ENCODE measurements at places on chromosomes 1 and 21.

GRCh38 chr21:29299046-29299915, 559 bp downstream of the BACH1 start:
- DNase-seq = peak; percentile 70

- no peak for DNase-seq
Measured at GRCh38 chr1:226123212-226123560, 60.7 kb downstream of the H3-3A start.

DNA sequence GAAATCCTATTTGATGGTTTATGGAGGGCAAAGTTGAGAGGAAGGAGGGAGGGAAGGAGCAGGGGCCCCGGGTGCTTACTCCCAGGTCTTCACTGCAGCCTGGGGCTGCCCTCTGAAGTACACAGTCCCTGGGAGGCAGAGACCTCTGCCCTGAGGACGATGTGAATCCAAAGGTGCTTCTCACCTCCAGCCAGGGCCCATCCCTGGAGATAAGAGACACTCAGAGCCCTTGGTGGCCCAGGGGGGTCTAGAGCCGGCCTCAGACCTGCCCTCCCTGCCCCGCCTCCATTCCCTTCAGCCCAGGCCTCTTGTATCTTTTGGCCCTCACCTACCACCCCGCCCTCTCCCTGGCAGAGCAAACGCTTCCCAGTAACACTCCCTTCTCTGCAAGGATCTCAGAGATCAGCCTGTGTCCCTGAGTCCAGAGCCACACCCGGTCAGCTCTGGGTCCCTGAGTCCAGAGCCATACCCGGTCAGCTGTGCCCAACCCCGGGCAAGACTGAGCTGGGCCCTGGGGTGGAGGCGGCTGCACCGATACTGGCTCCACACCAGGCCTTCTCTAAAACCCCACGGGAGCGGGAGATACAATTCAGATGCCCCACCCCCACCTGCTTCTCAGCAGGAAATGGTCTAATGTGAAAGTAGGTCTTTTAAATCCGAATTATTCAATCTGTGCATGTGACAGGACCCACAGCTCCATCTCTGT, 3.6 kb upstream of the GNB1 start:
- DNase-seq = no peak

DNA sequence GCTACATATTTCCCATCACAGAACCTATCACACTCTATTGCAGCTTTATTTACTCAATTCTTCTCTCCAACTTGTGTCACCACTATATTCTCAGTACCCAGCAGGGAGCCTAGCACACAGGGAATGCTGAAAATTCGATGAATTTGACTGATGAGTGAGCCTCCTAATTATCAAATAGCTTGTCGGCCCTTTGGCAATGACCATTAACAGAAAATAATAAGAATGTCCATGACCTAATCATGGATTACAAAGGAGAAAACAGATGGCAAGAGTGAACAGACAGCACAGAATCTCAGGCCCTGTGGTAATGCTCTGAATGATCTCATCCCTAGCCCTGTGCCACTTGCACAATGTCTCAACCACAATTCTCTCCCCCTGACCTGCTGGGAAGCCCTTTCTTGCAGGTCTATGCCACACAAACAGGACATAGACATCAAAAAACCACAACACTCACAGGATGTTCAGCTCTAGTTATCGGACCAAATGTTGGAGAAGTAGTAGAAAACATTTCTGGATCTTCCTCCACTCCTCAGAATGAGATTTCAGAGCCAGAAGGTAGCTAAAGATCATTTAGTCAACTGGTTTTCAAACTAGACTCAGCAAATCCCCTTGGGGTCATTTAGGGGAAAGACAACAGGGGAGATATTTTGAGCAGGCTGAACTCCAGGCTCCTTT, 68.4 kb downstream of the LUZP1 start:
- DNase-seq = peak; percentile 15

DNA sequence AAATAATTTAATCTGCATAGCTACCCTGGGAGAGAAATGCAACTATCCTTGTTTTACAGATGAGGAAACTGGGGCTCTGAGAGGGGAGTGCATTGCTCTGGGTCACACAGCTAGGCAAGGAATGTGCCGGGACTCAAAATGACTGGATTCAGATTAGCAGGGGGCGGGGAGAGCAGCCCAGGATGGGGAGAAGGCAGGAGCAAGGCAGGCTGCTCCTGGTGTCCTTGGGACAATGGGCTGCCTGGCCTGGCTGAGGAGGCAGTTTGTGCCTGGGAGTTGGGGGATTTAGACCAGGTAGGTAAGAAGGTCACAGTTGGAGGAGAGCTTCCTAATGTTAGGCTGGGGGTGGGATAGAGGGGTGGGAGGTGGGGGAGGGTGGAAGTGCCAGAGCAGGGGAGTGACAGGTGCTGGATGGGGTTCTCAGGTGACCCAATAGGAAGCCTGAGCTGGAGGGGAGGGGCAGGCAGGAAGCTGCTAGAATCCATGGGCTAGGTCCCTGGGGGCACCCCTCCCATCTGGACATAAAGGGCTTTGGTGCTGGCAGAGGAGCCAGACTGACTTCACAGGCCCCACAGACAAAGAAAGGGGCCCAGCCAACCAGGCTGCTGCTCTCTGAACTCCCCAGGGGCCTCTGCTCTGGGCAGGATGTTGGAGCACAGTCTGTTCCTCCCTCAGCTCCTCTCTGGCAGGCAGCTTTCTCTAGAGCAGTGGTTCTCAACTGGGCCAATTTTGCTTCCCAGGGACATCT, 29.0 kb downstream of the TRIM62 start:
- DNase-seq = no peak

- no peak for DNase-seq
Measured at GRCh38 chr21:25359724-25360123, 247.6 kb downstream of the MRPL39 start.

GRCh38 chr1:188670837-188671236, 1806.8 kb downstream of the BRINP3 start:
- DNase-seq = no peak

DNA sequence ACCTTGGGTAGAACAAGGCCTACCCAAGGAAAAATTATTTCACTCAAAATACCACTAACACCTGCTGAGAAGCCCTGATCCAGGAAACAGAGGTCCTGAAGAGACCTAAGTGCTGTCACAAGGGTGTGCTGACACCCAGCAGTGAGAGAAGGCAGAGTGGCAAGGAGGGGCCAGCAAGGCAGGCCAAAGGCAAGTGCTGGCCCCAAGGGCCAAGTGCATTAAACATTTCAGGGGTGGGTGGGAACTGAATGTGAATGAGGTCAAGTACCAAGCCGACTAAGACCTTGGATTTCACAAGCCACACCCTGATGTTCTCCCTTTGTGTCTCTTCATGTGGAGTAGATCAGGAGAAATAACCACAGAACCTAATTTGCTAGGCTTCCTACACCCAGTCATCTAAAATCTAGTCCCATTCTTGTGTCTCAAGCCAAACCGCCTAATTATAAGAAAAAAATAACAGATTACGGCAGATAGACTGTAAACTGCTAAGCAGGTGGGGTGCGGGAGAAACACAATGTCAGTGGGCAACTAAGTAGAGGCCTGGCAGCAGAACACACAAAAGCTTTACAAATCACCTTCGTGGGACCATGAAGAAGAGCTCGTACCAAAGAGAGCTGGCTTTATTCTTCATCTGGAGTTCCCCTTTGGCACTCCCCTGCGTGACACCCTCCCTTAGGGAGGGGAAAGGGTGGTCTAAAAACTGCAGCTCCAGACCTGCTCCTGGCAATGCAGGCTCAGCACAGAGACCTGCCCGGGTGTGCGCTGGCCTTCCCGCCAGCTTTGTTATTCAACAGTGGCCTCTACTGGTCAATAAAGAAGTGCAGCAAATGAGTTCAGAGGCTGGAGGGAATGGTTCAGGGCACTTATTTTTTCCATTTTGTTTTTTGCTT, 8.7 kb downstream of the UBE2G2 start:
- no peak for DNase-seq

- no peak for DNase-seq
Measured at GRCh38 chr1:198902655-198903054, 263.8 kb downstream of the PTPRC start.

GRCh38 chr1:193685986-193686385, 499.6 kb upstream of the B3GALT2 start:
- no peak for DNase-seq

DNA sequence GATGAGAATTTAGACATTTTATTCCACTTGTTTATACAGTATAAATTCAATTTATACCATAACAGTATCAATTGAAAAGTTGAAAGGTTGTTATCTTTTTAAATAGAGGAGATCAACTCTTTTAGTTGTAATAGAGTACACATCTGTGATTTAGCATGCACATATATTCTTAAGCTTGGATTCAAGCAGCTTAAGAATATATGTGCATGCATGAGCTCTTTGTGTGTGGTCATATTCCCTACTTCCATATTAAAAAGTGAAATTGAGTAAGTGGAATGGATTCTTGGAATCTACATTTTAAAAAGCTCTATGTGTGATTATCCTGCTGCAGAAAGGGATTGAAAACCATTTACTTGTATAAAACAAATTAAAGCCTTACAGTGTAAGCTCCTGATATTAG, 71.9 kb downstream of the SYCP1 start:
- DNase-seq = no peak

All from activated T-cell treated with anti-CD3 and anti-CD28 coated beads for 48 hours (primary cell).